ENCODE measurements at places on chromosomes 13 and 19. TPM values are rescaled to one million over a fixed set of nuclear protein-coding genes. Genes with fewer than 3 reads are reported as not detected.

The OPA3 gene
- total RNA-seq: 5.8 TPM

The ZNF443 gene
- total RNA-seq: 2.2 TPM

The TEKTIP1 gene
- not detected for total RNA-seq

The KCNRG gene
- 6.0 TPM for total RNA-seq

The ATP1A3 gene
- 0.13 TPM for total RNA-seq

Data from epithelial cell of alveolus of lung (primary cell).